Activated T-helper 1 cell treated with Interleukin-2 at 50 U/mL for 16 hours (primary cell): ENCODE measurements at places on chromosomes 12 and 14.

DNA sequence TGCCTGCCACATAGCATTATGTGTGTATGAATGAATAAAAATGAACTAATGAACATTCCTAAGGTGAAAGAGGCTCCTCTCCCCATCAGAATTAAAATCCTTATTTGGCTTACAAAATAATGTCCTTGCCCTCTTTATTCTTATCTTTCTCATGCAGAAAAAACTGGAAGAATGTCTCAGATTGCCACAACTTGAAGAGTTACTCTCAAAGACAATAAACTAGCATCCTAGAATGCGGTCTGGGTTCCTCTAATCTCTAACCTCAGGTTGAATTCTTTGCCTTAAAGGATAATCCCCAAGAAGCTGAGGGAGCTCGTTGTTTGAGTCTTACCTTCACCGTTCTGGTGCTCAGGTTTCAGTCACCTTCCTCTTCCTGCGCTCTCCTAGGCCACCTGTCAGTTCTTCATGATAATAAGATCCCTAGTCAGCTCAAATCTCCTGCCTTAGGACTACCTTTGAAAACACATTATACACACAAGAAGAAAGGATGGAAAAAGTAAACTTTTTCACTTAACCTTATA is 147.1 kb downstream of the PHLDA1 start:
- no peak for DNase-seq

GRCh38 chr14:92670643-92671366 is 77.6 kb downstream of the LGMN start:
- no peak for DNase-seq

- DNase-seq: no peak
These were observed 343.4 kb downstream of the MED13L start for GRCh38 chr12:115934046-115934445.

DNA sequence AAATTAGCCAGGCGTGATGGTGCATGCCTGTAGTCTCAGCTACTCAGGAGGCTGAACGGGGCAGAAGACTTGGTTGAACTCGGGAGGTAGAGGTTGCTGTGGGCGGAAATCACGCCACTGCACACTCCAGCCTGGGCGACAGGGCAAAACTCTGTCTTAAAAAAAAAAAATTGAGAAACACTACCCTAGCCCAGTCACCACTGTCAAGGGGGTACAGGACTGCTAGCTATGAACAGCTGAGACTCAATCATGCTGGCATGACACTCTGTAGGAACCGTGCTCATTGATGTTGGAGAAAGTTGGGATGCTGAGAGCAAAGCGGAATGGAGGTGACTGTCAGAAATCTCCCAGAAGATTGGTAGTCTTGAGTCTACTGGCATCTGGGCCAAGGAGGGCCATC is 58.2 kb upstream of the STON2 start:
- DNase-seq: no peak

GRCh38 chr12:27936196-27936595 is 36.3 kb downstream of the PTHLH start:
- DNase-seq: no peak

GRCh38 chr12:53495903-53496751 is 3.1 kb downstream of the MAP3K12 start:
- no peak for DNase-seq

DNA sequence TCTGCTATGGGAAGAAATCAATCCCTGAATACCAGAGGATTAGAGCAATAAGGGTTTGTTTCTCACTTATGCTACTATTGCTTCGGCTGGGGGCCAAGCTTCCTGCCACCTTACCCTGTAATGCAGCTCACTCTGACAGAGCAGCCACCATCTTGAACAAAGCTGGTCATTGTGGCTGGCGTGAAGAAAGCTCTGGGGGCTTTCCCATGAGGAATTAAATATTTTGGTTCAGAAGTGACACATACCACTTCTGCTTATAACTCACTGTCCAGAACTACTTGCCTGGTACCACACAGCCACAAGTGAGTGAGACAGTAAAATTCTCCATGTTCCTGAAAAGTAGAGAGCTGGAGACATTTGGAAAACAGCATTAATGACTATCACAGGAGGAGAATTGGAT is 82.6 kb downstream of the GALNT8 start:
- no peak for DNase-seq

DNA sequence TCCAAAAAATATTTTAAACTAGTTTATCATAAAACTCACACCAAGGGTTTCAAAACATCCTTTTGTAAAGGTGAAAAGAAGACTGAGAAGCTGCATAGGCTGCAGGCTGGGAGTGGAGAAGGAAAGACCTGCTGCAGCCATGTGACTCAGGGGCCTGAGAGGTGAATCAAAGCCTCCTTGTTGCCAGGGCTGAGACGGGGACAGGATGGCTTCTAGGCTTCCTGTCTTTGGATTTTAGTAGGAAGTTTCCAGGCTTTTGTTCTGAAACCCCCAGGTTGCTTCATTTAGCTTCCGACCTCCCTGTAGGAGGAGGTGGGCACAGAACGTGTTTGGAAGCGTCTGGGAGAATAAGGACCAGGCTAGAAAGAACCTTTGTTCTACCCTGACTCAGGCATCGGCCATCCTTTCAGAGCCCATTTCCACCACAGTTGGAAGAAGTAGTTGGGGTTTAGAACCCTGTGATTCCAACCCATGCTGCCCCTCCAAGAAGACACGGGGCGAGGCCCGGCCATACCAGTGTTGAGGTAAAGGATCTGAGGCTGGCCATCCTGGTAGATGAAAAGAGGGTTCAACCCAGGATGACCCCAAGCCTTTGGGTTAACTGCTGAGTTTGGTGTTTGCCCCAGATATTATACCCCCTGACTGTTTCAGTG is 122.4 kb downstream of the SLC25A47 start:
- DNase-seq: no peak

DNA sequence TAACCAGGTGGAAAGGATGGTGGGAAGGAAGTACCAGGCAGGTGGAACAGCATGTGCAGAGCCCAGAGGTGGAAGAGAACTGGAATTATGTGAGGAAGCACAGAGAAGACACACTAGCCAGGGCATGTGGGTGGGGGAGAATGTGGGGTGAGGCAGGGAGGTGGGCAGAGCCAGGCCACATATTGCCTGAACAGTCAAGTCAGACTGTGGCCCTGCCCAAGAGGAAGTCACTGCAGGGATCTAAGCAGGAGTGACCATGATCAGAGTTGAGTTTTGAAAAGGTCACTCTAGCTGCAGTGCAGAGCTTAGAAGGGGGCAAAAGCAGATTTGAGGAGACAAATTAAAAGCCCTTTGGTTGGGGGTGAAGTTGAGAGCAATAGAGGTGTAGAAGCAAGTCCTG is 114.0 kb upstream of the SLC38A2 start:
- no peak for DNase-seq

- no peak for DNase-seq
These were observed 249.8 kb downstream of the VRK1 start for GRCh38 chr14:97046967-97047366.

- no peak for DNase-seq
These were observed 19.4 kb downstream of the PLCZ1 start for GRCh38 chr12:18718462-18718861.

DNA sequence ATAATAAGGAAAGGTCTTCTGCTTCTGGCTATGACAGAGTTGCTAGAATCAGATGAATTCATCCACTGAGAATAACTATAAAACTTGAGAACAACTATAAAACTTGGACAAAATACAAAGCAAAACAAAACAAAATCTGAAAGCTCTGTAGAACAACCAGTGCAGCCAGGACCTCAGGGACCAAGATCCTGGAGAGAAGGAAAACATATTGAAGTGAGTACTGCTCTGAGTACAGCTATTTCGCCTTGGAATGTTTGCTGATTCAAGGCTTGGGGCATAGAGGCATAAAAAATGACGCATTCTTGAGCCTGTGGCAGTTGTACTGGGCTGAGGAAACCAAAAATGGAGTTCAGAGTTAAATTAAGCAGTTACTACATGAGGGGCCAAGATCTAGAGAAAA is 21.7 kb downstream of the FOXA1 start:
- DNase-seq: no peak

GRCh38 chr12:59834659-59835474 is 239.0 kb downstream of the SLC16A7 start:
- no peak for DNase-seq

- DNase-seq: no peak
These were observed 9.1 kb upstream of the DDX47 start for GRCh38 chr12:12804011-12804410.

- no peak for DNase-seq
These were observed 42.0 kb downstream of the CALM1 start for GRCh38 chr14:90438841-90439240.

GRCh38 chr12:126492181-126492580 is 1426.9 kb downstream of the AACS start:
- no peak for DNase-seq

GRCh38 chr12:66388517-66388916 is 86.2 kb downstream of the HELB start:
- no peak for DNase-seq

DNA sequence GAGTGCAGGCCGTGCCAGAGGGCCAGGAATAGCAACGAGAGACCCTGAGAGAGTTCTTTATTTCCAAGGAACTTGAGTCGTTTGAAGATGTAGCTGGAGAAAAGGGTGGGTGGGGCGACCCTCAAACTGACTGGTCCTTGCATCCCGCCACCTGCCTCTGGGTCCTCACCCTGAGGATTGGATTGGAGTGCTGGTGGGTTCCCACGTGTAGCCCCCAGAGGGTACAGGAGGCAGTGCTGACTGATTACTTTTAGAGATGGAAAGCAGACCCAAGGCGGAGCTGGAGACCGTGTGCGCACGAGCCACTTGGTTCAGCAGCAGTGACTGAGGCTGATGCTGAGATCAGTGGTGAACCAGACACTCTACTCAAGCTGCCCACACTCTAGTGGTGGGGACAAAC is 6.9 kb downstream of the EMG1 start:
- no peak for DNase-seq

GRCh38 chr12:67002720-67003119 is 266.4 kb upstream of the CAND1 start:
- DNase-seq: no peak

DNA sequence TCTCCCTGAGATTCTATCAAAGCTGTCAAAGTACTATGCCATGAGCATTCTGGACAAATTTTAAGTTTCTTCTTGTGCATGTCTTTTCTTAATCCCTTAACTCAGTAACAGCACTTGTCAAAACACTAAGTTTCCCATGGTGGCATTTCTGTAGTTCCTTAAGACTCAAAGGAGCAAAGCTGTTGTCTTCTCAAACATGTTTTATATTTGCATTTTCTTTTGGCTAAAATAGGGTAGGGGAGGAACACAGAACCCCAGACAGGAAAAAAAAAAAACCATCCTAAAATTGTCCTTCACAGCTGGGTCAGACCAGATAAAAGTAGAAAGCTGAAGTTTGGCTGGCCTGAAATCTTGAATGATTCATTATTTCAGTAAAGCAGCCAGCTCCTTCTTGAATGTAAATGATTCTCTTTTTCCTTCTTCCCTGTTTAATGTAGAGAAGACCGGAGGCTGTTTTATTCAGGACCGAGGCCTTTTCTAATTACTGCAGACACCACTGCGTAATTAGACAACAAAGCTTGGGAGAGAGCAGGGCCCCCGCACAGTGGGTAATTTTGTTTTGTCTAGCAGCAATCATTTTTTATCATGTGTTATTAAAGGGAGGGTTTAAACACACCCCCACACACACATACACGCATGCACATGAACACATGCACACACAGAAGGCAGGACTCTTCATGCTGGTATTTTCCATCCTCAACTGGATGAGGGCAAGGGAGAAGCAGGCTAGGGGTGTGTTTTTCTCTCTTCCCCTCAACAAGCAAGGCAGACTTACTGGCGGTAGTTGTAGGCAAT is 51.0 kb downstream of the PAH start:
- no peak for DNase-seq

- no peak for DNase-seq
These were observed 12.8 kb upstream of the HPD start for GRCh38 chr12:121871467-121871866.

DNA sequence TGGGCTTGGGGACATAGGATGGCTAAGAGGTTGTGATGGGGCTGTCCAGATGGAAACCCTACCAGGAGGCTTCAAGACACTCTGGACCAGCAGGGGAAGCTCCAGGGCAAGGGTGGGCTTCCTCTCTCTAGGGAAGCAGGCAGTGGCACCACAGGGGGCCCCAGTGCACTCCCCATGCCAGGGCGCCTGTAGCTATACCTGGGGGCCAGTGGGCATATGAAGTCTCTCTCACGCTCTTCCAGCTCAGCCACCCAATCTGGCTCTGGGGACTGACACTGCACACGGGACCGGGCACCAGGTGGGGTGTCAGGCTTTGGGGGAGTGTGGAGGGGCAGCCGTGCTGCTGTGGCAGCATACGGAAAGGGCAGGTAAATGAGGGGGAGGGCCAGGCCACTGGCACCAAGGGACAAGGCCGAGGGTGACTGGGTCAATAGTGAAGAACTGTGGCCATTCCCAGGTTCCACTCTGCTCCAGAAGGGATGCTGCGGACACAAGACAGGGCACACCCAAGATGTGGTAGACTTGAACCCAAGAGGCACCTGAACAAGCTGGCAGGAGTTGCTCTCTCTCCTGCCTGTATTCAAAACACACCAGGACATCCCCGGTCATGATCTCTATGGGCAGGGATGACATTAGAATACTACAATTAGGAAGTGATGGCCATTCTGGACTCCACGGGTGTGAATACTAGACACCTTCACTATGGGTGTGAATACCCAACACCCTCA is 27.5 kb downstream of the RFLNA start:
- DNase-seq: no peak

- no peak for DNase-seq
These were observed 987.8 kb upstream of the USP15 start for GRCh38 chr12:61272441-61272840.

GRCh38 chr14:32136027-32136825 is 59.1 kb downstream of the ARHGAP5 start:
- no peak for DNase-seq

DNA sequence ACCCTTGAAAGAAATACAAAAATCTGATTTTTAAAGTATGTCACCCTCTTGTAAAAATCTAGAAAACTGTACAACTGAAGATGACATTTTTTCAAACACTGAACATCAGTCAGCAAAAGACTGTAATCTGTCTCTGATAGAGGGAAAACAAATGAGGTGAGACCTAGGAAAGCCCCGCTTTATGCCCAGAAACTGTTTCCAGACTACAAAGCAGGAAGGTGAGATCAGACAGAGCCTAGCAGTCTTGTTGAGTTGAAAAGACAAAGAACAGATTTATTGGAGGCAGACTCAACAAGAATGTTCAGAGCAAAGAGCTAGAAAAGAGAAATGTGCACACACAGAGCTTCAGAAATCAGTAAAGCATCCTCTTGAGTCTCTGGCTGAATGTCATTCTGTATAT is 873.6 kb downstream of the LRFN5 start:
- DNase-seq: no peak

DNA sequence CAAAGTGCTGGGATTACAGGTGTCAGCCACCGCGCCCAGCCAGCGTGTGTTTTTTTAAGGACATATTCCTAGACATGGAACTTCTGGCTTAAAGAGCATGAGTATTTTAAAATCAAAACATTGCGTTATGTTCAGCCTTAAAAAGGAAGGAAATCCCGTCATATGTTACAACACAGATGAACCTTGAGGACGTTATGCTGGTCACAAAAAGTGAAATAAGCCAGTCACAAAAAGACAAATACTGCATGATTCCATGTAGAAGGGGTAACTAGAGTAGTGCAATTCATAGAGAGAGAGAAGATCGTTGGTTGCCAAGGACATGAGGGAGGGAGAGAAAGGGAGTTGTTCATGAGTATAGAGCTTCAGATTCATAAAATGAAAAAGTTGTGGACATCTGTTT is 53.9 kb downstream of the ACACB start:
- no peak for DNase-seq

GRCh38 chr14:63470962-63471793 is 72.0 kb downstream of the PPP2R5E start:
- no peak for DNase-seq
